ENCODE measurements at places on chromosomes 12 and 14.

GRCh38 chr12:104669089-104669721, 212.5 kb downstream of the CHST11 start:
- no peak for DNase-seq

DNA sequence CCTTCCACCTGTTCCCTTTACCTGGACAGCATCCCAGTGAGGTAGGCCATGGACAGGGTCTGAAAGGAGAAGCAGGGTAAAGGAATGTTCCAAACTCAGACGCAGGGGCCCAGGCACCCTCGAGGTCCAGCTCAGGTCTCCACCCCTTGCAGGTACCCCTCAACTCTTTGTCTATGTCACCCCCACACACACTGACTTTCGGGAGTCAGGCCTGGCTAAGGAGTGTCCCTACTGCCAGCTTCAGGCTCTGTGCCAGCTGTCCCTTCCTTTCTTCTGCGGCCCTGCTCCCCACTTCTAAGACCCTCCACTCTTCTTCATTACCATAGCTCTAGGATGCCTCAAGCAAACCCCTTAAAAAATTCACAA, 13.6 kb downstream of the FAIM2 start:
- DNase-seq, result no peak

DNA sequence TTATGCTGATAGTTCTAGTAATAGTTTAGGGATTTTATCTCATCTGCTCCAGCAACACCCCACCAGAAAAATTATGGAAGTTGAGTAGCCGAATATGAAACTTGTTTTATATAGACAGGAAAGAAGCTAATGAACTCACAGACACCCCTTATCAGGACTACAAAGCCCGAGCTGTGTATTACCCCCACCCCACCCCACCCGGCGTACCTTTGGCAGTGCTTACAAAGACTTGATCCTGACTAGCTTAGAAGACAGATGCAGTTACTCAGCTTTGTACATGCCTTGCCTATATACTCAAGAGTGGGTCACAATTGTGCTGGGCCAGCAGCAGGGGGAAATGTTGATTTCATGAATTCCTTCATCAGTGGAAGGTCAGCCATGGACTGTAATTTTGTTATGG, 22.4 kb downstream of the PROX2 start:
- DNase-seq, result no peak

- peak; percentile 16 for DNase-seq
Measured at GRCh38 chr14:60648249-60648933, 886 bp downstream of the SIX1 start.

- DNase-seq, result peak; percentile 28
Measured at GRCh38 chr14:23299211-23299957, 3.3 kb downstream of the PPP1R3E start.

GRCh38 chr12:83850531-83850930, 1062.1 kb downstream of the SLC6A15 start:
- DNase-seq, result no peak

DNA sequence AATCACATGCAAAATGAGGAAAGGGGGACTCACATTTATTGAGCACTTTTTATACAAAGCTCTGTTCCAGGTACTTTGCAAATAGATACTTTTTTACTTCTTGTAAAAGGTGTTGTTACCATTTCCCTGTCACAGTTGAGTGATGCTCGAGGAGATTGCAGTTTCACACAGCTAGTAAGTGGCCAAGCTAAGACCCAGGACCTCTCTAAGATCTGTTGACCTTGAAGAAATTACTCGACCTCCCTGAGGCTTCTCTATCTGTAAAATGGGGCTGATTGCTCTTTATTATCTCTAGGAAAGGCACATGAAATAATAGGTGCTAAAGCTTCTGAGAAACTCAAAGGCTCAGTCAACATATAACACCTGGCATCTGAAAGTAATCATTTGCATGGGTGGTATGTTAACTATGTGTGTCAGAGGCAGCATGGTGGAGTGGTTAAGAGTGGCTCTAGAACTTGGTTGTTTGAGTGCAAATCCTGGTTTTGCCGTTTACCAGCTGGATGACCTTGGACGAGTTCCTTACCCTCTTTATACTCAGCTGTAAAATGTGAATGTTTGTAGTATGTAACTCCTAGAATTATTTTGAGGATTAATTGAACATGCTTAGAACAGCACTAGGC, 41.5 kb downstream of the IFT81 start:
- DNase-seq, result no peak

- DNase-seq, result no peak
Measured at GRCh38 chr12:60333461-60333860, 737.6 kb downstream of the SLC16A7 start.

GRCh38 chr14:92690171-92691011, 58.0 kb downstream of the LGMN start:
- DNase-seq, result peak; percentile 39

- no peak for DNase-seq
Measured at GRCh38 chr14:54453252-54453651, 12.1 kb upstream of the CNIH1 start.

GRCh38 chr14:73771848-73772638, 57.9 kb upstream of the PNMA1 start:
- peak; percentile 90 for DNase-seq

- no peak for DNase-seq
Measured at GRCh38 chr14:32650030-32650429, 288.6 kb upstream of the NPAS3 start.

DNA sequence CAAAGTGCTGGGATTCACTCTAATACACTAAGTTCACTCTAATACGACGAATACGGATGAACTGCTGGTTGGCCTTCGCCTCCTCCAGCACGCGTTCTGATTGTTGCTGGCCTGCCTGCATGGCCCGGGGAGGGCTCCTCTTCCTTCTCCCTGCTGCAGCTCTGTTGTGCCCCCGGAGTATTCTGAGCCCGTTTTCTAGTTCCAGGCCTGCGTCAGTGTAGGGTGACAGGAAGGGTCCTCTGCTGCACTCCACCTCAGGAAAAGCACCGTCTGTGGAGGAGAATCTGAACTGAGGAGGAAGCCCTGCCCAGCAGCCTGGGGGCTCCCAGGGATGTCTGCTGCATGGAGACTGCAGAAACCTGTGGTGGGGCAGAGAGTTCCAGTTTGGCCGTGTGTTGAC, 44.4 kb downstream of the DDX51 start:
- DNase-seq, result no peak

- DNase-seq, result no peak
Measured at GRCh38 chr12:126966498-126966897, 1300.5 kb upstream of the TMEM132C start.

DNA sequence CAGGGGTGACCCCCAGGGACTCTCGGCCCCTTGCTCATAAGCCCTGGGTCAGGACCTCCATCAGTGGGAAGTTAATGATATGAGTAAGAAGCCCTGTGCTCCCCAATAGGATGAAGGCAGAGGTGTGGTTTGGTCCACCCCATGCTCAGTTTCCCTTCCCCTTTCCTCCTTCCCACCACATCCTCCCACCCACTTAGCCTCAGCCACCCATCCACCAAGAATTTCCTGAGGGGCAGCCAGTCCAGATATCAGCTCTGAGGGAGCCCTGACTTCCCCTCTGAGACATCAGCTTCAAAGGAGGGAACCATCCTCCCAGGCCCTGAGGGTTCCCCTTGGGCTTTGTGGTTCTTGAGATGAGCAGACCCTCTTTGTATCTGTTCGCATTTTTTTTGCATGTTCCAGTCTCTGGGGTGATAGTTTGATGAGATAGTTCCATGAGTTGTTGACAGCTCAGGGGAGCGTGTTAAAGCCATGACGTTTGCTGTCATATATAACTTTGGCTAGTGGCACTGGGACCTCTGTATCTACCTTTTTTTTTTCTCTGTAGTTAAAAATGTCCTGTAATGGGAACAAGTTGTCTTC, 71.2 kb downstream of the LGMN start:
- peak; percentile 85 for DNase-seq

- peak; percentile 10 for DNase-seq
Measured at GRCh38 chr14:51087031-51087441, 7.9 kb downstream of the TRIM9 start.

GRCh38 chr14:37620856-37621255, 25.4 kb downstream of the TTC6 start:
- DNase-seq, result no peak

- no peak for DNase-seq
Measured at GRCh38 chr12:33432992-33433391, 6.6 kb downstream of the SYT10 start.

DNA sequence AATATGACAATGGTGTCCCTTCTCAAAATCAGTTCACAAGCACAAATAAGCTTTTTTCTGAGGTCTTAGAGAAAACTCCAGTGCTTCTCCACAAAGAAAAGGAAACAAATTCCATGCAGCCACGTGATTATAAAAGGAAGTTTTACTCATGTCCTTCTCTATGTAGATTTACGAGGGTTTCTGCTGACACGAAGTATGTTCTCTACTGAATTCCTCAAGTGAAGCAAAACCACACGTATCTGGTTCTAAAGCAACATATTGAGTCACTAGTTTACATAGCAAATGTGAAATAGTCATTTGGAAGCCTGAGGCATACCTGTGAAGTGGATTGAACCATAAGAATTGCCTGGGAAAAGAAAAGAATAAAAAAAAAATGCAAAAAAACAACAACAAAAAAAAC, 31.9 kb downstream of the BMP4 start:
- DNase-seq, result no peak

DNA sequence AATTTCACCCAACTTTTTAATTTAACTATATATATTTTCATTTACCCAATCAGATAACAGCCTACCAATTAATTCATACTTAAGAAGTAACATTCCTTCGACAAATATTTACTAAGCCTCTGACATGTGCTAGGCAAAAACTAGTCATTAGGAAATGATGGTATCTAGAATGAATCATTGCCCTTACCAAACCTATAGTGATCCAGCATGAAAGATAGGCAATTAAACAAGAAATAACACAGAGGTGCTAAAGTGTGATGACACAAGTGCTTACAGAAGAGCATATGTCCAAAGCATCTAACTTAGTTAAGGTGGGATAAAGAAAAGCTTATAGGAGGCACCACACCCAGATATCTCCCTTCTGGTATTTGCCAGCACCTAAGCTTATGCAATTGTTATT, 166.5 kb upstream of the RASSF8 start:
- DNase-seq, result no peak

DNA sequence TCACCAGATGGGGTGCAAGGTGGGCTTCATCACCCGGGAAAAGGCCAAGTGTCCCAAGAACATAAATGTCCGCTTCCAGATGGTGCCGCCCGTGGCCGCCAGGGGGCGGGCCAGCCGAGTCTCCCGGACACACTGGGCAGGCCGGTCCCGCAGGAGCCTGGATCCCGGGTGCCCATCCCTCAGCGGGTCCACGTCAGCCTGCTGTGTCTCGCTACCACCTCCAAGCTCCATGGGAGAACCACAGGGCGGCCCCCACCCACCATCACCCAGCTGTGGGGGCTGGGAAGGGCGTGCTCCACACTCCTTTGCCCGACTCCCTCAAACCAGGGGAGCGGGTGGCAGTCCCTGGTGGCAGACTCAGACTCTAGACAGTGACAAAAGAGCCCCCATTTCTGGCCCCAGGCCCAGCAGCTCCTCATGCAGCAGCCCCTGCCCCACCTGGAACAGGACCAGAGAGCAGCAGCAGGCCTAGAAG, 22.0 kb upstream of the NUDT14 start:
- DNase-seq, result peak; percentile 78

- DNase-seq, result peak; percentile 77
Measured at GRCh38 chr12:122031342-122032216, 9.9 kb downstream of the BCL7A start.

GRCh38 chr12:22231836-22232235, 102.7 kb downstream of the ST8SIA1 start:
- DNase-seq, result no peak

DNA sequence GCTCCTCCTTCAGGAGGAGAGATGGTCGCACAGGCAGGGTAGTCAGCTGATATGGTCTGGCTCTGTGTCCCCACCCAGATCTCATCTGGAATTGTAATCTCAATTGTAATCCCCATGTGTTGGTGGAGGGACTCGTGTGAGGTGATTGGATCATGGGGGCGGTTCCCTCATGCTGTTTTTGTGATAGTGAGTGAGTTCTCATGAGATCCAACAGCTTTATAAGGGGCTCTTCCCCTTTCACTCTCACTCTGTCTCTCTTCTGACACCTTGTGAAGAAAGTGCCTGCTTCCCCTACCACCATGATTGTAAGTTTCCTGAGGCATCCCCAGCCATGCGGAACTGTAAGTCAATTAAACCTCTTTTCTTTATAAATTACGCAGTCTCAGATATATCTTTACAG, 218.9 kb upstream of the TMTC1 start:
- DNase-seq, result no peak

GRCh38 chr12:6266541-6266966, 43.9 kb upstream of the PLEKHG6 start:
- DNase-seq, result no peak

DNA sequence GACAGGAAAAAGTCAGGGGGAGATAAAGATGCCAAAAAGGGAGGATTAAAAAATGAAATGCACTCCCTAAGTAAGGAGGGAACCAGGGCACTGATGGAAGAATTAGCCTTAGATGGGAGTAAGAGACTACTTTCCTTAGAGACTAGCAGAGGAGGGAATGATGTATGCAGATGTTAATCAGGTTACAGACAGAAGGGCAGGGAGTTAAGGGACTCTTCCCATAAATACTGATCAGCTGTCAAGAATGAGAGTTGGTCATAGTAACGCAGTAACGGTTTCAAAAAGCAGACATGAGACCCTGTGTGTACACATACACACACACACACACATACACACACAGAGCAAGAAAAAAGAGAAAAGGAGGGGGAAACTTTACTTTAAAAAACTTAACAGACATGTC, 93.4 kb downstream of the PHLDA1 start:
- no peak for DNase-seq

DNA sequence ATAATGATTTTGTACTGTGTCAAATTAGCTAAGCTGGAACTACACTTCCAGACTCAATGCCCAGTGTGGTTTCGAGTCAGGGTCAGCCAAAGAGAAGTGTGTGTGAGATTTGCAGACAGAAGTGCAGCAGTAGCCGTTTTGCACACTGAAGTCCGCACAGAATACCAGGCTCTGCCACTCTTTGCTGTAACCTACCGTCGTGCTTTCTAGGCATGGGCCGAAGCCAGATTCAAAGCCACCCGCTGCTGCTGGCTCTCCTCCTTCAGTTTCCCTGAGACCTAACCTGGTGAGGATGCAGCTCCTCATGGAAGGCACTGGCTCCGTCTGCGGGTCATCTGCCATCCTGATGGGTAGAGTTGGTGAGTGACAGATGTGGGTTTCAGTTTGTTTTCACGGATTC, 48.8 kb downstream of the LRTM2 start:
- no peak for DNase-seq

- DNase-seq, result no peak
Measured at GRCh38 chr12:76055393-76055792, 23.8 kb upstream of the PHLDA1 start.

DNA sequence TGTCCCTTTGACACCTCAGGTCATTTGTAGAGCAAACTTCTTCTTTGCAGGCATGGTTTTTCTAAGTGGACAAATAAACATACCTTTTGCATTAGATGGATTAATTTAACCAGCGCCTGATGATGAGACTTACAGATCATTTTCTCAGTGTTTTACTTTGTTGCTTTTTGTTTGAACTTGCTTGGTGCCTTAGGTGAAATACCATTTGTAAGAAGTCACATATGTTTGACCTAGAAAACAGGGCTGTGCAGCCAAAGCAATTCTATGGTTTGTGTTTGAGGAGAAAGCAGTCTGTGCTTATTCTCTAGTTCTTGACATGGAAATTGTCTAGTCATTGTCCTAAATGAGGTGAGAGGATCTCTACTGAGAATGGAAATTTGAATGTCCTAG, 111.1 kb downstream of the DIP2B start:
- no peak for DNase-seq

Data from activated CD4-positive, alpha-beta T cell treated with anti-CD3 and anti-CD28 coated beads for 36 hours (primary cell).